Right kidney (tissue), 9 donors: ENCODE measurements at places on chromosomes 2 and 18.

- no peak for DNase-seq
These were observed 47.0 kb upstream of the GBX2 start for GRCh38 chr2:236215196-236215595.

- no peak for DNase-seq
These were observed 90.5 kb downstream of the ICOS start for GRCh38 chr2:204027091-204027490.

DNA sequence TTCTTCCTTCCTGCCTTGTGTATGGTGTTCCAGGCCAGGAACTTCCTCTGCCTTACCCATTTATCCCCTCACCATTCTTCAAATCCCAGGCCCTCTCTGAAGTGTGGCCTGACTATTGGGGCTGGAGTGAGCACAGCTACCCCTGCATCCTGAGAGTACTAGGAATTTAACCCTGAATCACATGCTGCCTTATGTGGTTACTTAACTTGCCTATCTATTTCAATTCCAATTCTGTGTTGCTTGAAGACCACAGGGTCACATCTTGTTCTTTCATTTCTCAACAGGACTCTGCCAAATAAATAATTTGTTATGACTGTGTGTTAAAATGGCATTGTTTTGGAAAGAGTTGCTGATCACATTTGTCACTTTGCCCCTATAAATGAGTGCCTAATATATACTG lies 108.6 kb downstream of the CERS6 start:
- DNase-seq = no peak

- no peak for DNase-seq
These were observed 409.2 kb upstream of the HS6ST1 start for GRCh38 chr2:128727914-128728313.

DNA sequence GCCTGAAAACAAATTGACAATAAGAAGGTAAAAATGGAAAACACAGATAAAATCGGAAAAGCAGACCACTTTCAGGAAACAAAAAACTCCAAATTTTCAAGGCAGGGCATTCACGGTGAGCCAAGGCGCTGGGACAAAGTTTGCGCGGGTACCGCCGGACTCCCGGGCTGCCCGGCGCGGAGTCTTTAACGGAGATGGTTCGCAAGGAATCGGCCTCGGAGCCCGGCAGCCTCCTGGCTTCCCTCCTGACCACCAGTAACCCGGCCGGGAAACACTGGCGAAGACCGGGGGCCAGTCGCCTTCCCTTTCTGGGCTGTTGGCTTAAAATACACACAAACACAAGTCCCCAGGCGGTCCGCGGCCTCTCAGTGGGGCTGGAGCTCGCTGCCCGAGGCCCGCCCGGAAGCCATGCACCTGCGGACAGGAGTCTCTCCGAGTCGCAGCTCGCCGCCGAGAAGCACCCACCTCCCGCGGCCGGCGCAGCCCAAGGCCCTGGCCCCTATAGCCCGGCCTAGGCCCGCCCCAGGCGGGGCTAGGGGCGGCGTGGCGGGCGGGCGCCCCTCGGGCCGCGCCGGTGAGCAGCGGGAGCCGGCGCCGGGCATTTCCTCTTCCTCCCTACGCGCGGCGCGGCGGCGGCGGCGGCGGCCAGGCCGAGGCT lies 622 bp upstream of the KCMF1 start:
- peak; percentile 89 for DNase-seq

GRCh38 chr2:7904319-7904718 lies 777.5 kb upstream of the ID2 start:
- no peak for DNase-seq

DNA sequence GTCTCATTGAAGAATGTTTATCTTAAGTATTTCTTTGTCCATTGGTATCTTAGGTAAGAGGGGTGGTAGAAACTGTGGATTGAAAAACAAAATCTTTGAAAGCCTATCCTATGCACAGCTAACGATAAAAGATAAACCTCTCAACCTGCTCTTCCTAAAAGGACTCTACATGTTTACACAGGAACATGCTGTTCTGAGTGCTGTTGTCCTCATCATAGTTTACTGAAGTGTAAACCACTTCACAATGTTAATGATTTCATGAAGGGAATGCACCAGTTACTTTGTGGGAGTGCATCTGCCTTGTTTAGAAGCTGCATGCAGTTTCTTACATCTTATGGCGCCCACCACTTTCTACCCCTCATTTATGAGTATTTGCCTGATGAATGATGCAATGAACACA lies 1.2 kb downstream of the ACMSD start:
- no peak for DNase-seq

GRCh38 chr2:168277276-168277675 lies 29.9 kb upstream of the STK39 start:
- no peak for DNase-seq

- DNase-seq = no peak
These were observed 9.7 kb downstream of the UCN start for GRCh38 chr2:27298391-27299080.

DNA sequence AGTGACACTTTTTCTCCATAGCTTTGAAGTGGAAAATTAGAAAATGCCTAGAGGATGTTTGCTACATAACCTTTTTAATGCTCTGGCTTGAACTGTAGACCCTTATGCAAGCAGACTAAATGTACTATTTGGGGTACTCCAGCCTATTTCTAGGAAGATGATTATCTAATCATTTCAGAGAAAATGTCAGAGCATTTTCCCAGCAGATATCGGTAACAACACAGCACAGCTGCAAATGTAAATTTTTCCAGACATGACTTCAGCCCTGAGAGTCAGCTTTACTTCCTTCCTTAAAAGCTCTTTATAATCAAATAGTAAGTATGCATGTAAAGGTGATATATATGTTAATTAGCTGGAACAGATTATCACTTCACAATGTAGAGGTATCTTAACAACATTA lies 1647.1 kb downstream of the SUCLG1 start:
- DNase-seq = no peak

DNA sequence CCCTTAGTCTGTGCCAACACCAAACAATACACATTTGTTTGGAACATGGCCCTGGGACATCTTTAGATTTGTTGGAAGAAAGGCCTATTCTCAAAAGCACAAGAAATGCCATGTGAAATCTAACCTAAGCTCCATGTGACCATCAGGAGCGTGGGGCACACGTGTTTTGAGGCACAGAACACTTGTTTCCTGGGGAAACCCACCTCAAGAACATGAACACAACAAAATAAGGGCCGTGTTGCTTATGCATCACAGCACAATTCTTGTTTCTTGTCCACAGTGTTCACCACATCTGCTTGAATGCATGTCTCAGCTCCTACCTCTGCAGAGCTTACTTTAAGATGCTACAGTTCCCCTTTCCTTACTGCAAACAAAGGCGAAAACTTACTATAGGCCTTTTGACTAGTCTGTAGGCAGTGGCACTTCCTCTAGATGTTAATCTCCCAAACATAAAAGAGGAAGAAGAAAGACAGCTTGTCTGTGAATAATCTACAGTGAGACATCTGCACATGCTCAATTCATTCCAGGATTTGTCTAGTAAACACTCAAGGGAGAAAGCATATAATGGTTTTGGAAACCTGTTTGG lies 165.0 kb downstream of the ANKRD44 start:
- no peak for DNase-seq

DNA sequence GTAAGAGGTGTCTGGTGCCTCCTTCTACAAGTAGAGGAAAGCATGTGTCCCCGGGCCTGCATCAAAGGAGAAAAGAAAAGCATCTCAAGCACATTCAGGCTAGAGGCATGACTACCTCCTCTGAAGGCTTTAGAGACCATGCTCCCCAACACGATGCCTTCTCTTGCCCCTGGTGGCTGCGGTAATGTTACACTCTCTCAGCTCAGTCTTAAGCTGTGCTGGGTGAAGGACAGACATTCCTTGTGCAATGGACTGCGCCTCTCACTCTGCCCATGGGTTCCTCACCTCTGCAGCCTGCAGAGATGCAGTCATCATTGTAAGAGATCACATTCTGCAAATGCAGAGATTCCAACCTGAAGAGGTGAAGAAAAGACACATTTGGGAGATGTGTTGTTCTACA lies 148.2 kb upstream of the HNRNPA3 start:
- DNase-seq = no peak

DNA sequence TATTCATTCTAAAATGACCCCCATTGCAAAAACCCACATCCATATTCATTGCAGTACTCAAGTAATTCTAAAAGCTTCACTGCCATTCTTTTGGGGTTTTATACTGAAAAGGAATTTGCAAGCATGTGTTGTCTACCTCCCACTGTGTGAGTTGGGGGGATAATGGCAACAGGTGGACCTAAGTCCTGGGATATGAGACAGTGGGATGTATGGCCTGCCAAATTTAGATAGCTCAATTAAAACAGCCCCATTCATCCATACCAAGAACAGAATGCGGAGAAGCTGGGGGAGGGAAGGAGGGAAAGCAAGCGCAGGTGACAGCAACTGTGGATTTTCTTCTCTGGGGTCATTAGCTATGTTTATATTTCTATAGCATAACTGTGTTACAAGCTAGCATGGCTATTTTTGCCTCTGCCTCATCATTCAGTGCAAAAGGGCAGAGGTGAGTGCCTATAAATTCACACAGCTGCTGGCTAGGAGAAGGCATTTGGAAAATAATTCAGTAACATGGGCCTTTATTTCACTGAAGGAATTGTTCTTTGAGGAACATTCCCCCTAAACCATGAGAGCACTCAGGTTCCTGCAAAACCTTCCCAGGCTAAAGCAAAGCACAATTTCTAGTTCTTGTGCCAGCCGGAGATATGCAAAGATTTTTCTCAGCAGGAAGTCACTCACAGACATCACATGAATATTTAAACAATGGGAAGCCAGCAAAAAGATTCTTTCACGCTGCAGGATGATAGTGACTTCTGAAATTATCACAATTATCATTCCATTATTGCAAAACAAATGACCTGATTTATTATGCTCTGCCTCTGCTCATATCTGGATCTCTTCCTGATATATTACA lies 393.9 kb upstream of the ACVR2A start:
- peak; percentile 4 for DNase-seq
